ENCODE measurements at places on chromosomes 2 and 18.

GRCh38 chr2:168811696-168812095, 9.3 kb downstream of the NOSTRIN start:
- DNase-seq, result no peak

DNA sequence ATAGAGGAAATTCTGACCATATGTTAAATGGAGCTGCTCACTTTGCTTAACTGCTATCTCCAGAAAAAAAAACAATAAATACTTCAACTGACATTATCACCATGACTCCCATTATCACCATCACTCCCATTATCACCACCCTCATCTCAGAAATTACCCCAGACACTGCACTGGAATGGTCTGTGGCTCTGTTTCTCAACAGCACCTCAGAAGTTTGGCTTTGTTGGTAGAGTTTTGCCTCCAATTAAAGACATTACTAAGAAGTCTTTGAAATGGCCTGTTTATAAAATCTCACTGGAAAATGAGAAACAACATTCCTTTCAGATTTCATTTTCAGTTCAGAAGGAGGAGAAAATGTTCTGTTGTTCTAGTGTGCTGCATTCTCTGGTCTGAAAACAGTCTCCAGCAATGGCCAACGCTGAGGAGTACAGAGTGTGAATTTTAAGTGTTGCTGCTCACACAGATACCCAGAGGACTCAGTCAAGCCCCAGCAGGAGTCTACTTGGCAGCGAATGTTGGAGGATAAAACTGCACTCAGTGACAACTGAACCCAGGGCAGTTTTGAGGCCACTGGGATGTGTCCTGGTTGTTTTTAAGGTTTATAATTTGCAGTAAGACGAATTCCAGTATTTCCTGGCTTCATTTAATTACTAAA, 364.5 kb upstream of the CDH2 start:
- no peak for DNase-seq

- peak; percentile 74 for DNase-seq
Measured at GRCh38 chr2:42089340-42089925, 41.6 kb downstream of the PKDCC start.

GRCh38 chr2:45432406-45432805, 178.7 kb downstream of the SRBD1 start:
- DNase-seq, result no peak

DNA sequence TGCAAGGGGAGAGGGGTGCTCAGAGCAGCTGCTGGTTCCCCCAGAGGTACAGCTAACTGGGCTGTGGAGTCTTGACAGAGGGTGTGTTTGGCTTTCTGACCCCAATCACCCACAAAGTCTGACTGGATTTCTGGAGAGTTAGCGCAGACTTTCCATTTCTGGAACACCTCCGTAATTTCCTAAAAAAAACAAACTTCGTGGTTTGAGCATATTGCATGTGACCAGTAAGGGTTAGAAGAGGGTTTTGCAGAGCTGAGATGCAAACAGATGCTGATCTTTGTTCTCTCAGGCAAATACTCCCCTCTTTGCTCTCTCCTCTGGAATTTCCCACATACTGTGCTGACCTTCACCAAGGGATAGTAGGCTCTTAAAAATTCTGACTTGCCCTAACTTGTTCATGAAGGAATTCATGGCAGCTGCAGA, 44.5 kb upstream of the TMEM247 start:
- DNase-seq, result no peak

DNA sequence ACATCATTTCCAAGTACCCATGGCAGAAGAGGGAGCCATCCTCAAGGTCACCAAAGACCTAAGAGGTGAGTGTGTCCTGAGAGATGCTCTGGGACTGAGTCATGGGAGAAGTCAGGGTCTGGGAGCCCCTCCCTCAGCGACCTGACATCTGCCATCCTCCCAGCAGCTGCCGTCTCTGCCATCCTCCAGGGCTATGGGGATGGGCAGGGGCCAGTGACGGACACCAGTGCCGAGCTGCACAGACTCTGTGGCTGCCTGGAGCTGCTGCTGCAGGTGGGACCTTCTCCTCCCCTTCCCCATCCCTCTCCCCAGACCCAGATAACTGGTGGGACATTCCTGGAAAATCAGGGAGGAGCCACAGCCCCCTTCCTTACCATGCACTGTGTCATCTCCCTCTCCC, 1.5 kb downstream of the RUFY4 start:
- no peak for DNase-seq

DNA sequence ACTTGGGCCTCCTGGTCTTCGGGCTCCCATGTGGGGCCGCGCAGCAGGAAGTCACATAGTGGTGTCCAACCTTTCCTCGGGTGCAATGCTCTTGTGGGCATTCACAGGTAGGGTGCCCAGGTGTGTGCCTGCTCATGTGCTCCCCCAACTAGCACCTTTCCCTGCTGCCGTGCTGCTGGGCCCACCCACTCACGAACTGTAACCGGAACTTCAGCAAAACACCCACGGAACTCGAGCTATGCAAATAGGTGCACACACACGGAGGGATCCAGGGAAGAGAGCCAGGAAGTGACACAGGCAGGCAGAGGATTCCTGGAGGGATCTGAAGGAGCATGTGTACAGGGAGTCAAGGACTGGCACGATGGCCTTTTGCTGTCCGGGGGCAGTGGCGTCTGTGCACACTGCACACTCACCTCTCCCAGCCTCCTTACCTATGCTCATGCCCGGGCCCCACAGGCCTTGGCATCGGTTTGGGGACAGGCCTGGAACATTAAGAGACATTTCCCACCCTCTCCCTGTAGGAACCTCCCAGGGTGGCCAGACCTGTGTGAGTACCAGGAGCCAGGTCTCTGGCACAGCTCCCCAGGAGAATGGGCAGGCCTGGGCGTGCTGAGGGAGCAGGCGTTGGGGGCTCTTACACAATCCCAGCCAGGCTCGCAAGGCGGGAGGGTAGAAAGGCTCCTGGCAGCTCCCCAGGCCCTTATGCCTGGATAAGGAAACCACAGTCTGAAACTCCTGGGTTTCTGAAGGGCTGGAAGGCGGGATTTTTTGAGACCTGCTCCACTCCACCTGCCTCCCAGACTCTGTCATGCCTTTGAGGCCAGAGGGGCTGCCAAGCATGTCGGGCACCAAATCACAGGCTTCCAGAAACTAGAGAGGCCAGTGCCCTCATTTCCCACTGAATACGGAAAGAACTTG, 6.6 kb upstream of the PTMA start:
- no peak for DNase-seq

DNA sequence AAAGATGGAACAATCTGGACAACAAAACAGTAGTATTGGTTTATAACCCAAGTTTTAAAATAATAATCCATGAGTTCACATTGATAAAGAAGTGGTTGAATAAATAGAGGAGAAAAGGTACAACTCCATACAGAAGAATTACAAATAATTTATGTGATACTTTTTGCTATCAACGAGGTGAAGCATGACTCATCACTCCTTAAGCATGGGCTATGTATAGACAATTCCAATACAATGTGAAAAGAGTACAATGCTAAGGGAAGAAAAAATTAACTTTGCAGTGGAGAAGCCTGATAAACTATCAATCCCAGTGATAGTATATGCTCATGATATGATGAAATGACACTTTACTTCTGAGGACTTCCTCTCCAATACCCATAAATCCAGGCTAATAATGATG, 312.9 kb downstream of the GULP1 start:
- no peak for DNase-seq

- DNase-seq, result no peak
Measured at GRCh38 chr18:21109936-21110712, 1.5 kb downstream of the ROCK1 start.

DNA sequence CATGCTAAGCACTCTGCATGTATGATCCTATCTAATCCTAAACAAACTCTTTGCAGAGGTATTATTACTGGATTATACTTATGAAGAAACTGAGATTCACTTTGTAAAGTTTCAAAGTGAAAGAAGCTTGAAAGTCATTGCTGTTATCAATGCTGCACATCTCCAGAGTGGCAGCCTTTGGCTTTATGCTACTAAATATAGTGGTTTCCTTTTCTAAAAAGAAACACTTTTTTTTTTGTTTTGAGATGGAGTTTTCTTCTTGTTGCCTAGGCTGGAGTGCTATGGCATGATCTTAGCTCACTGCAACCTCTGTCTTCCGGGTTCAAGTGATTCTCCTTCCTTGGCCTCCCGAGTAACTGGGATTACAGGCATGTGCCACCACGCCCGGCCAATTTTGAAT, 114.9 kb upstream of the RAB27B start:
- DNase-seq, result no peak

- no peak for DNase-seq
Measured at GRCh38 chr18:43692099-43692690, 414.9 kb upstream of the SYT4 start.

DNA sequence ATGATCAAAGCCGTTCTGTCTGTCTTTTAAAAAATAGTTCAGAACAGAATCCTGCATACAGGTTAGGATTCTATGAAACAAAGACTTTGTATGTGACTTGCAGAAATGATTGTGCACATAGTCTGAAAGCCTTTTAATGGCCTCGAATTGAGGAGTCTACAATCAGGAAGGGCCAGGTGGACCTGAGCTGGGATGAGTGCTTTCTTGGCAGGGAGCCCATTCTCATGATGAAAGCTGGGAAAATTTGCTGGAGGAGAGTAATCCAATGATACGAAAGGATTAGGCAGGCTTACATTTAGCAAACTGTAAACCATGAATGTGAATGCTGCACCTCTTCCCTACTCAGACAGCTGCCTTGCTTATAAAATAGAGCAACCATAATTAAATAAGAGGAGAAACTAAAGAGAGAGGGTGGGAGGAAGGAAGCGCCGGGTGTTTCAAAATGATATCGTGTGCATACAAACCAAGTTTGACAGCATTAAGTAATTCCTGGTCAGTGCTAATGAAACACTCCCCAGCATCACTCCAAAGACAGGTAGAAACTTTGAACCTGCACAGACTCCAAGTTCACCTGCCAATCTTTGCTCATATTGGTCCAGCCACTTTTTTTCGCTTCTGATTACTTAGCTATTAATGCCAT, 23.7 kb upstream of the CXCR4 start:
- DNase-seq, result no peak

All from HEK293T (cell line).